Esophagus squamous epithelium (tissue), 5 donors: ENCODE measurements at places on chromosomes 4 and X. TPM values are rescaled to one million over a fixed set of nuclear protein-coding genes. Genes with fewer than 3 reads are reported as not detected.

DNA sequence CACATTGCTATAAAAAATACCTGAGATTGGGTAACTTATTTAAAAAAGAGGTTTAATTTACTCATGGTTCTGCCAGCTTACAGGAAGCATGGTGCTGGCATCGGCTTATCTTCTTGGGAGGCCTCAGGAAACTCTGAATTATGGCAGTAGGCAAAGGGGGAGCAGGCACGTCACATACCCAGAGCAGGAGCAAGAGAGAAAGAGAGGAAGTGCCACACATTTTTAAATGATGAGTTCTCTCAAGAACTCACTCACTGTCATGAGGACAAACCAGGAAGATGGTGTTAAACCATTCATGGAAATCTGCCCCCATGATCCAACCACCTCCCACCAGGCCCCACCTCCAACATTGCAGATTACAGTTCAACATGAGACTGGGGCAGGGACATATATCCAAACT lies 10.0 kb upstream of the AFF1 start:
- DNase-seq = no peak

DNA sequence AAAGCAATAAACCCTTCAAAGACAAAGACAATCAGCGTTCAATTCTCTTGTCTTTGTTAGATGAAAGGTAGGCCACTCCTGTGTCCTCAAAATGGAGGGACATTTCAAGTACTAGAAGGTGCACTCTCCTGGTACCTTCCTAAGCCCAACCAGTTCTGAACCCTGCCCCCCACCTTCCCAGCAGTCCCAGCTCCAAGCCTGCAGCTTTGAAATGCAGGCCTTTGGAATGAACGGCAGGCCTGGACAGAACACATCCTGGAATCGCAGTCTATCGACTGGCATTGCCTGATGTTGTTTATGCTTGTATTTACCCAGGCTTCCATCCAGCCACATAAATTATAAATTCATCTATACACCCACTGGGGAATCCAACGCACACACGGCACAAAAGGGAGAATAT lies 47.4 kb downstream of the RASGEF1B start:
- DNase-seq = no peak

DNA sequence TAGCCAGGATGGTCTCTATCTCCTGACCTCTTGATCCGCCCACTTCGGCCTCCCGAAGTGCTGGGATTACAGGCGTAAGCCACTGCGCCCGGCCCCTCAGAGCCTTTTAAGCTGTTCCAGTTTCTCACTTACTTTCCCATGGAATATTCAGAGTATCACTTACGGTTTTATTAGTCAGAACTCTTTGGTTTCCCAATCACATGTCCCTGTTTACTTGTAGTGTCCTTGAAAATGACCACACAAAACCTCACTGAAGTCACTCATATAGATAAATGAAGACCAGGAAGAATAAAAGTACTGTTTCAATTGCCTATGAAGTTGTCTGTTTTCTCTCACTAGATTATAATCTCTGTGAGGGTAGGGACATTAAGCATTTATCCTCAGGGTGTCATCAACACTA lies 217.2 kb upstream of the HCCS start:
- DNase-seq = no peak

GRCh38 chr4:175371091-175371490 lies 441.0 kb downstream of the GPM6A start:
- no peak for DNase-seq

DNA sequence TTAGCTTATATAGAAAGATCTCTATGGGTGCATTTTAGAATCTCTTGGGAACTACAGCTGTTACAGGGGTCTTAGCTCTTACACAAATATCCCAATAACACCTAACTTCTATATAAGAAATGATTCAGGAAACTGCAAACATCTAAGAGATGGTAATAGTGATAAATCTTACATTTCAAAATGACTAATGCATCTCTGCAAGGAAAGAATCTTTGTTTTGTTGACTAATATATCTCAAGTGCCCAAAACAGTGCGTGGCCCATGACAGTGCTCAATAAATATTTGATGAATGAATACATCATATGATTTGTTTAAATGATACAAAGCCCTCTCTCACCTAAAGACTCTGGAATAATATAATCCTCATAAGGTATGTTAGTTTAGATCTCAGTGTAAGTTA lies 47.5 kb downstream of the CENPE start:
- no peak for DNase-seq

- no peak for DNase-seq
These were observed 110.9 kb upstream of the ENPEP start for GRCh38 chr4:110364911-110365520.

- no peak for DNase-seq
These were observed 508.2 kb upstream of the FAM241A start for GRCh38 chr4:111636961-111637585.

GRCh38 chr4:130576218-130576617 lies 1480.3 kb downstream of the C4orf33 start:
- no peak for DNase-seq

- no peak for DNase-seq
These were observed at the start of gene RTL5 for GRCh38 chrX:72131317-72132294. TSS of gene RTL5 (minus strand) at chrX:72131915.

FGFBP1 gene
- 386 TPM for total RNA-seq

POU4F2 gene
- not detected for total RNA-seq

CXorf65 gene
- total RNA-seq = not detected

DSPP gene
- total RNA-seq = not detected

KCNE5 gene
- total RNA-seq = not detected
